Activated T-cell treated with anti-CD3 and anti-CD28 coated beads, Interleukin-2, amount 50 U/mL, for 24 hours (primary cell): ENCODE measurements at places on chromosomes 7 and 10.

DNA sequence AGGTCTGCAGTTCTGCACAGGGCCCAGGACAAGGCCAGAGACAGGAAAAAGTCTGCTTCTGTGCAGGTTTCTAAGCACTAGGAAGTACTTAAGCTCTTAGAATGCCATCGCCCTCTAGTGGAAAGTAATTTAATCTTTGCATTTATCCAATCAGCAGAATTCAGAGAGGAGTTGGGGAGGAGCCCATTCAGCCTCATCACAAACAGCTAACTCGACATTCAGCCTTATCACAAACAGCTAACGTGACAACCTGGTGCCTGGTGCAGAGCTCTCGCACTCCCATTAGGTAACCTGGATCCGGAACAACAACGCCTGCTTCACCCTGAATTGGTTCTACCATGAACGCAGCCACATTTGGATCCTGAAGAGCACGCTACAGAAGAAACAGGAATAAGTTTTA, 15.2 kb downstream of the OAT start:
- H3K27ac ChIP-seq, result no peak overlapping the region
- H3K36me3 ChIP-seq, result peaks cover 74% of the 10 kb centered on the region
- H3K4me1 ChIP-seq, result peaks cover 9% of the 10 kb centered on the region
- H3K27me3 ChIP-seq, result no peaks in the 10 kb centered on the region
- no peak overlapping the region for H3K4me3 ChIP-seq
- no peak for DNase-seq

DNA sequence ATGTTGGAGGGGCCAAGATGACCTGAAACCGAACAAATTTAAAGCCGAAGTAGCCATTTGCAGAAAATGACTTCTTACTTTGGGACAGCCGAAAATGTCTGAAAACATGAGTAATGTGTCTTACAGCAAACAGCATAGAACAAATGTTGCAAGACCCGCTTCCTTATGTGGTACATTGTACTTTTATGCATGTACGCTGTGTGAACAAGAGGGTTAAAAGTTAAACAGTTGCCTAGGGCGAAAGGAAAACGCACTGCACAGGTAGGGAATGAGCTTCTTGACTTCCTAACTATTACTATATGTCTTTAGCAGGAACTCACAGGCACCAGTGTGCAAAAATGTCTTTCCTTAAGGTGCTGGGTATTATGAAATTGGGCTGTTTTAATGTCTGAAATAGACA, 303.5 kb upstream of the MGMT start:
- H3K27me3 ChIP-seq, result no peaks in the 10 kb centered on the region
- no peak overlapping the region for H3K27ac ChIP-seq
- H3K4me1 ChIP-seq, result peaks cover 4% of the 10 kb centered on the region
- no peaks in the 10 kb centered on the region for H3K36me3 ChIP-seq

DNA sequence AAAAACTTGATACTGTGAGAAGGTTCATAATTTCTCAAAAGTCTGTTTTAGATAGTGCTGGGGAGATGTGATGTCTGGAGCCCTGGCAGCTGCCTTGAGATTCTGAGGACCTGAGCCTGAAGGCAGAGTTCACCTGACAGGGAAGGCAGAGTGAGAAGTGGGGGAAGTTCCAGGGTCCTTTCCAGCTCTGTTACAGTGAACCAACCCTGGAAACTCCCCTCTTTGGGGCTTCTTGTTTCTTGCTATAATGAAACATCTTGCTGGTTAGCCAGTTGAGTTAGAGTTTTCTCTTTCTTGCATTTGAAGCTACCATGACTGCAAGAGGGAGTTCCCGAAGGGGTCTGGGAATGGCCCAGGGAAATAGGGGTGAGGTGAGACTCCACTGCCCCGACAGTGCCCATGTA, 158.9 kb upstream of the TNRC18 start:
- H3K4me1 ChIP-seq, result peaks cover 19% of the 10 kb centered on the region
- peaks cover 19% of the 10 kb centered on the region for H3K27me3 ChIP-seq
- H3K4me3 ChIP-seq, result no peak overlapping the region
- no peak overlapping the region for H3K27ac ChIP-seq
- H3K36me3 ChIP-seq, result no peaks in the 10 kb centered on the region

DNA sequence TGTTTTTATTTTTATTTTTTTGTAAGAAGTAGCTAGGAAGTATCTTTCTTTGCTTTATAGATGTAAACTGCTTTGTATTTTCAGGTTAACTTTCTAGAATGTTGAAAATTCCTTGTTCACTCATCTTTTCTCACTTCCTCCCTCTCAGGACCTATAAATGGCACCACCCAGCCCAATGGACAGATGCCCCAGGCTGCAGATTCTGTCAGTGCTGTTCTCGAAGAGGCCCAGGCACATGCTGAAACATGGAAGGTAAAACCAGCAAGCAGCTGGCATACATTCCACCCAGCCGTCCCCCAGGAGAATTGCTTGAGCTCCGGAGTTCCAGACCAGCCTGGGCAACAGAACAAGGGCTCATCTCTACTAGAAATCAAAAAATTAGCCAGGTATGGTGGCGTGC, 47.1 kb upstream of the PDSS1 start:
- H3K27ac ChIP-seq, result no peak overlapping the region
- no peaks in the 10 kb centered on the region for H3K27me3 ChIP-seq
- H3K4me3 ChIP-seq, result no peak overlapping the region
- peaks cover 9% of the 10 kb centered on the region for H3K4me1 ChIP-seq
- no peaks in the 10 kb centered on the region for H3K36me3 ChIP-seq

DNA sequence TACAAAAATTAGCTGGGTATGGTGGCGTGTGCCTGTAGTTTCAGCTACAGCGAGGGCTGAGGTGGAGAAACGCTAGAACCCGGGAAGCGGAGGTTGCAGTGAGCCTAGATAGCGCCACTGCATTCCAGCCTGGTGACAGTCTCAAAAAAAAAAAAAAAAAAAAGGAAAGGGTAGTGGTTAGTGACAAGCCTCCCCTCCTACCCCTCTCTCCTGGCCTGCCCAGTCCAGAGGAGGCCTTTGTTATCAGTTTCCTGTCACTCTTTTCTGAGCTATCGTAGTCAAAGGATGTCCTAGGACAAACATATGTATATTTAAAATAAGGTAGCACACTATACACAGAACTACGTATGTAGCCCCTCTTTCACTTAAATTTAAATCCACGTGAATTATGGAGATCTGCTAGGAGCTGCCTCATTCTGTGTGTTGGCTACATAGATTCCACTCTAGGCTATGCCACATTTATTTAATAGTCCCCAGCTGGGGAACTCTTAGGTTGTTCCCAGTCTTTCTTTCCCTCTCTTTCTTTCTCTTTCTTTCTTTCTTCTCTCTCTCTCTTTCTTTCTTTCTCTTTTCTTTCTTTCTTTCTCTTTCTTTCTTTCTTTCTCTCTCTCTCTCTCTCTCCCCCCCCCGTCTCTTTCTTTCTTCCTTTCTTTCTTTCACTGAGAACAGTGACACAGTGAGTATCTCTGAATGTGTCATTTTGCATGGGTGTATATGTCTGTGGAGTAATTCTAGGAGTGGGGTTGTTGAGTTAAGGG, 3.9 kb downstream of the TSPAN15 start:
- H3K4me1 ChIP-seq, result peaks cover 19% of the 10 kb centered on the region
- no peaks in the 10 kb centered on the region for H3K36me3 ChIP-seq
- DNase-seq, result no peak
